ENCODE measurements at places on chromosomes 3 and 15. TPM values are rescaled to one million over a fixed set of nuclear protein-coding genes. Genes with fewer than 3 reads are reported as not detected.

GRCh38 chr15:71251584-71252043 lies 136.3 kb downstream of the THSD4 start:
- no peak for DNase-seq

DNA sequence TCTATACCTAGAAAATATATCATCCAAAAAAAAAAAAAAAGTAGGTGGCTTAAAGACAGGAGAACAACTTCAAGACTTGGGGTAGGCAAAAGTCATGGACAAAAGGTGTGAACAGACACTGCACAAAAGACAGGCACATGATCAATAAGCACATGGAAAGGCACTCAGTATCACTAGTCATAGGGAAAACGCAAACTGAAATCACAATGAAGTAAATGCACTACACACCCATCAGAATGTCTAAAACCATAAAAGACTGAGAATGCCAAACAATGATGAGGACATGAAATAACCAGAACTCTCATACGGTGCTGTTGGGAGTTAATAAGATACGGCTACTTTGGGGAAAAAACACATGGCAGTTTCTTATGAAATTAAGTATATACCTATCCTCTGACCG lies 40.0 kb downstream of the CHSY1 start:
- DNase-seq: no peak

- DNase-seq: no peak
These were observed 30.2 kb downstream of the ZXDC start for GRCh38 chr3:126445506-126445905.

TRIM42 gene
- total RNA-seq: not detected

All from A673 (cell line).